ENCODE measurements at places on chromosomes 2 and 18.
A peak's percentile ranks its signal among the peaks of the same experiment; 100 is the strongest.

DNA sequence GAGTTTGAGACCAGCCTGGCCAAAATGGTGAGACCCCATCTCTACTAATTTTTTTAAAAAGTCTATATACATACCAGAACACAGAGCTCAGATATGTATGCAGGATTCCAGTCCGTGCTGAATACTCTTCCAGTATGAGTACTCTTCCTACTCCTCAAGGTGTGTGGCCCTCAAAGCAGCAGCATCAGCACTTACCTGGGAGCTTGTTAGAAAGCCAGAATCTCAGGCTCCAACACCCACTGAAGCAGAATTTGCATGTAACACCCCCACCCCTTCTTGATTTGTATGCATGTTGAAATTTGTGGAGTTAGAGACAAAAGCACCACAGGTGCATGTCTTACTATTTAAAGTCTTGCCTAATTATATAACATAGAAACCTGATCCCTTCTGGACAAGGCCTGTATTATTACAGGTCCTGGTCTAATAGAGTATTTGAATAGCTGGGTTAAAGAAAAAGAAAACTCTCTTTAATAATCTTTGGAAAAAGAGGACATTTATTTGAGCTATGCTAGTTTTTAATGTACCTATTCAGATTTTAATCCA, 50.3 kb upstream of the NFE2L2 start:
- no peak for DNase-seq

DNA sequence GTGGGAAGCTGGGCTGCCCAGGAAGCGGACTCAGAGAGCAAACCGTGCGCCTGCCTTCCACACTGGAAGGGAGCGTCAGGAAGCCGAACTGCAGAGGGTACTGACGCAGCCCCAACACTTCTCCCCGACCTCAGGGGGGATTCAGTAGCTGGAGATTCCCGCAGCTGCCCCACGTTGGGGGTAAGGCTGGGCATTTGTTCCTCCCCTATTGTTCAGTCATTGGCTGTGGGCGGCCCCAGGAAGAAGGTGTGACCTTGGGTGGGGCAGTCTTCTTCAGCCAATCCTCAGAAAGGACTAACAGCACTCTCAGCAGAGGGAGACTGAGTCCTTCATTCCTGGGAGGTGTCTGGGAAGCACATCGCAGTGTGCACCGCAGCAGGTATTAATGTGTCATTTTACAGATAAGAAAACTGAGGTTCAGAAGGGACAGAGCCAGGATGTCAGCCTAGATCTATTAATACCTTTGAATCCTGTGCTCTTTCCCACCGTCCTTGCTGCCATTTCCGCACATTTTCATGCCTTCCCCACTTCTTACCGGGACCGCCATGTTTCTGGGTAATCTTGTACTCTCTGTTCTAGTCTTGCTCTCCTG, 12.1 kb upstream of the C18orf32 start:
- no peak for DNase-seq

- DNase-seq: no peak
These were observed 66.0 kb upstream of the MGAT4A start for GRCh38 chr2:98796775-98797544.

- DNase-seq: peak; percentile 64
These were observed 74.1 kb downstream of the ATP8B1 start for GRCh38 chr18:57728941-57729511.

- no peak for DNase-seq
These were observed 16.7 kb downstream of the CTIF start for GRCh38 chr18:48555465-48555995.

GRCh38 chr2:239723486-239724193, 301.5 kb downstream of the NDUFA10 start:
- DNase-seq: no peak

DNA sequence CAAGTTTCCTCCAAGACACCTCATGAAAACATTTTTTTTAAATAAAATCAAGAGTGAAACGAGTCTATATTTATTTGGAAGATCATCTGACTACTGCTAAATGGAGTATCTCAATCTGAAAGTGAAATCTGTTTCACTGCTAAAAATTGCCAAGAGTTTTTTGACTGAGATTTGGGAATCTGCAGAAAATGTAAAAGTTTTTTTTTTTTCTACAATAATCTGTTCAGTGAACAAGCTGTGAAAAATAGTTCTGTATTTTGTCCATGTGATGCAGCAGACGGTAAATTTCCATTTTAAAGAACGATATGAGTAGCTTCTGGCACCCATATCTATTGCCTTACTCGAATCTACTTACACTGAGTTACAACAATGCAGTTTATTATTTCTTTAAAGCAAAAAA, 519.7 kb downstream of the PLCL1 start:
- no peak for DNase-seq

DNA sequence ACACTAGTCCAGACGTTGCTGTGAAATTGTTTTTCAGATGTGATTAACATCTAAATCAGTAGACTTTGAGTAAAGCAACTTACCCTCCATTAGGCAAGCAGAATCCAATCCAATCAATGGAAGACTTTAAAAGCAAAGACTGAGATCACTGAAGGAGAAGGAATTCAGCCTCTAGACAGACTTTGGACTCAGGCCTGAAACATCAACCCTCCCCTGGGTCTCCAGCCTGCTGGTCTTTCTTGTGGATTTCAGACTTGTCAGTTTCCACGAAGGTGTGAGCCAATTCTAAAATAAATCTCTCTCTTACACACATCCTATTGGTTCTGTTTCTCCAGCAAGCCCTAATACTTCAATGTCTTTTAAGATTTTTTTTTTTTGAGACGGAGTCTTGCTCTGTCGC, 50.0 kb upstream of the EDAR start:
- no peak for DNase-seq

DNA sequence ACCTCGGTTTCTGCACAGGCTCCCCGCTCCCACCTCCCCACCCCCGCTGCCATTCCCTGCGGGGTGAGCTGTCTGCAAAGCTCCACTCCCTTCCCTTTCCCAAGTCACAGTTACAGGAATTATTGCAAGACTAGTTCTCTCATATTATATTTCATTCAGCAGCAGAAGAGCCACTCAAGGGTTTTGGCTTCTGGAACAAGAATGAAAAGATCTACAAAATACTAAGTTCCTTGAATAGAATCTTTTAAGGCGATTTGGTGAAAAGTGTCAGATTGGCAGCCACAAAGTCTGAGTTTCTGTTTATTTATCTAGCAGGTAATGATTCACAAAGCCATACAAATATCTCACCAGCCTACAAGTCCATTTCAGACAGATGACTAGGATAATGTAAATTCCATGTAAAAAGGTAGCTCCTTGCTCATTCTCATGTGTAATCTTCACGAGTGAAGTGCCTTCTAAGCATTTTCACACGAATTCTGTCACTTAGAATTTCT, 221.9 kb upstream of the RBBP8 start:
- no peak for DNase-seq

DNA sequence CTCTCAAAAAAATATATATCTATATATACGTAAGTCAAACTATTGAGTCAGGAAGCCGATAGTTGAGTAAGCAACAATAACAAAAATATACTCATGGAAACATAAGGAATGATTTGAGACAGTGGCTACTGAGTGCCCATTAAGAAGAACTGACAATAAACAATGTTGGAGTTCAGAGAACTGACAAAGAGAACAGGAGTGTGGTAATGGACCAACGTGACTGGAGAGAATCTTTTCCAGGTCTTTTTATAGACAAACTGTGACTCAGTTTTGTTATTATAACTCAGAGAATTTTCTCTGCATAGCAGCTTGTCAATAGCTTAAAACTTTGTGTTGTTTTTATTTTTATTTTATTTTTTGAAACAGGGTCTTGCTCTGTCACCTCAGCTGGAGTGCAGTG, 4.6 kb upstream of the GALM start:
- no peak for DNase-seq

DNA sequence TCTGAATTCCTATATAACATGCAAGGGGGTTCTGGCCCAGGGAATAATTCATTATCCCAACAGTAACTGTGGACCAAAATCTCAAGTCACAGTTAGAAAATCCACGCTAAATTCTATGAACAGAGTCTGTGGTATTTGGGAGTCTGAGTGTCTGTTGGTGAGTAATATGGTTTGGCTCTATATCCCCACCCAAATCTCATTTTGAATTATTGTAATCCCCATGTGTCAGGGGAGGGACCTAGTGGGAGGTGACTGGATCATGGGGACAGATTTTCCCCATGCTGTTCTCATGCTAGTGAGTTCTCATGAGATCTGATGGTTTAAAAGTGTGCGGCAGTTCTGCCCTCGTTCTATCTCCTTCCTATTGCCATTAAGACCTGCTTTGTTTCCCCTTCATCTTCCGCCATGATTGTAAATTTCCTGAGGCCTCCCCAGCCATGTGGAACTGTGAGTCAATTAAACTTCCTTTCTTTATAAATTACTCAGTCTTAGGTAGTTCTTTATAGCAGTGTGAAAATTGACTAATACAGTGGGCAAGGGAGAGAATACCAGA, 68.3 kb downstream of the NBAS start:
- DNase-seq: no peak

DNA sequence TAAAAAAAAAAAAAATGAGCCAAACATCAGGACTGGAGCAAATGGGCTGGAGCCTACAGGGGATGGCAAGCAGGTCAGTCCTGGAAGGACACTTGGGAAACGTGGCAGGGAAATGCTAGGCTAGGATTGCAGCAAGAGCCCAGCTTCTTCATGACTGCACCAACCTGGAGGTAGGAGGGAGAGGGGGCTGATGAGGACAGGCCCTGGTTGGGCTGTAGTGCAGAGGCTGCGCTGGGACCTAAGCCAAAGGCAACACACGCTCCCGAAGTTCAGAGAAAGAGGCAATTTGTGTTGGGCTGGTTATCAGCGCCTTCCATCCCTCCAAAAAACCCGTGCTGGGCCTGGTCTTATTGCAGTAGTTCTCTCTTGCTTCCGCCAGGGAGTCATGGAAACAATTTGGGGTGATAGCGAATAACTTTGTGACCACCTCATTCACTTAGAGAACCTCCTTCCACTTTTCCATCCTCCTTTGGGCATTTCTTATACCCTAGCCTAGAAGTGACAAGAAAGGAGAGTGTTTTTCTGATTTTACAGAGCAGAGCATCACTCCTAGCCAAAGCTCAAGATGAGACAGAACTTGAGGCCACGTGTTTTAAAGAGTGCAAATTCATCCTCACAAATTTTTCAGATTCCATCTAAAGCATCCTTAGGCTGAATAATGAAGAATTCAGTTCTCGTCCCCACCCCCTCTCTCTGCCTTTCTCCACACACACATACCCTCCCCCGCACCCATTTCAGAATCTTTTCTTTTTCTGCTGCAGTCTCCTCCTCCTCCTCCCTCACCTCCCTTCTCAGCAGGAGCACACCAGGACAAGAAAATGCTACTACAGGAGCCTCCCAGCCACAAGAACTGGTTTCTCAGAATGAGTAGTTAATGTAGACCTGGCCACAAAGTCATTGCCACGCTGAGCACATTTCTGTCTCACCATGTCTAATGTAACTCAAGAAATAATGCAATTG, 82.5 kb upstream of the STPG4 start:
- no peak for DNase-seq

DNA sequence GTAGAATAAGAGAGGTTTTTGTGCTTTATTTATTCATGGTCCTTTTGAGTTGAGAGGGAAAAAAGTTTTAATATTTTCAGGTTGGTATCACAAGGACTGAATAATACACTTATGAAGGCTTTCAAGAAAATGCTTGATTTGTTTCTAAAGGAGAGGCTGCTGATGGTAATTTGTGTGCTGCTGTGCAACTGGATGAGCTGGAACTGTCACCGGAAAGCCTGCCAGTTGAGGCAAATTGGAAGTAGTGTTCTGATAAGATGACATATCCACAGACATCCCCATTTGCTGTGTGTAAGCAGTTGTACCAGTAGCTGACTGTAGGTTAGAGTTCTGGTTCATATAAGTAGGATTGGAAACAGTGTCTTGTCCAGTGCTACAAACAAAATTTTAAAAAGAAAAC, 21.6 kb upstream of the CACNB4 start:
- DNase-seq: no peak

GRCh38 chr2:175181877-175182308, 383 bp upstream of the ATP5MC3 start:
- DNase-seq: no peak

GRCh38 chr18:57426187-57426586, 9.0 kb upstream of the ONECUT2 start:
- no peak for DNase-seq

GRCh38 chr2:187988348-187988747, 303.3 kb upstream of the GULP1 start:
- DNase-seq: no peak

DNA sequence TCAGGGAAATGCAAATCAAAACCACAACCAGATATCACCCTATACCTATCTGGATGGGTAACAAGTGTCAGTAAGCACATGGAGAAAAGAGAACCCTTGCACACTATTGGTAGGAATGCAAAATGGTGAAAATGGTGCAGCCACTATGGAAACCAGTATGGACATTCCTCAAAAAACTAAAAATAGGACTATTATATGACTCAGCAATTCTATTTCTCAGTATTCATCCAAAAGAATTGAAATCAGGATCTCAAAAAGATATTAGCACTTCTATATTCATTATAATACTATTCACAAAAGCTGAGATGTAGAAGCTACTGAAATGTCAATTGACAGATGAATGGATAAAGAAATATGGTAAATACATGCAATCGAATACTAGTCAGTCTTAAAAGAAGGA, 491.1 kb upstream of the MYT1L start:
- no peak for DNase-seq

- no peak for DNase-seq
These were observed 19.4 kb downstream of the FAM110C start for GRCh38 chr2:26891-27290.

- no peak for DNase-seq
These were observed 95.1 kb upstream of the XPO1 start for GRCh38 chr2:61633250-61633649.

DNA sequence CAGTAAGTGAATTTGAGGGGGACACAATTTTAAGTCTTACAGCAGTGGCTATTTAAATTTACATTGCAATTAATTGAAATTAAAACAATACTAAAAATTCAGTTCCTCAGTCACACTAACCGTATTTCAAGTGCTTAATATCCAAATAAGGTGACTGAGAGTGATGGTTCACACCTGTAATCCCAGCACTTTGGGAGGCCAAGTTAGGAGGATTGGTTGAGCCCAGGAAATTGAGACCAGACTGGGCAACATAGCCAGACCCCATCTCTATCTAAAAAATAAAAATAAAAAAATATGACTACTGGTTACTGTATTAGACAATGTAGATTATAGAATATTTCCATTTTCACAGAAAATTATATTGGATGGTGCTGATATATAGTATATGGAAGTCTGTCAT, 79.0 kb downstream of the BMPR2 start:
- no peak for DNase-seq

DNA sequence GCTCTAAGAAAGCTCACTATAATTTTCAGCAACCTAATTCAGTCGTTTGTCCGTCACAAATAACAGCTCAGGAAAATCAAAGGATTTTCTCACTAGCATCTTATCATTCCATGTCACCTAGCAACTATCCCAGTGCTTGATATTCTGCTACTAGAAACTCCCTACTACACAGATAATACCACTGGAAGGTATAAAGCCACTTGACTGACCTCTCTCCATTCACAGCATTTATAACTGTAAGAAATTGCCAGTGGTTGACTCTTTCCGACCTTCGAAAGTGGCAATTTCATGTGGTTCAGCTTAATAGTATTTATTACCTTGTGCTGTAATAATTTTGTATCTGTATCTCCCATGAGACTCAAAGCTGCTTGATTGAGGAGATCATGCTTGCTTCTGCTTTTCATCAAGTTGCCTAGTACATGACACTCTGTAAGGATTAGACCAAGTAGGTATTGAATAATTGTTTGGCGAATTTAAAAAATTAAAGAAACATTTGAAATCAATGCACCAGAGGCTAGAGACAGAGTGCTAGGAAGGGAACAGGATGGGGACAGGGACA, 79.6 kb upstream of the TACR1 start:
- DNase-seq: no peak
